8988T (cell line): ENCODE measurements at places on chromosomes 7 and 10.

GRCh38 chr10:110918269-110918642, 724 bp downstream of the BBIP1 start:
- DNase-seq, result peak; percentile 61

DNA sequence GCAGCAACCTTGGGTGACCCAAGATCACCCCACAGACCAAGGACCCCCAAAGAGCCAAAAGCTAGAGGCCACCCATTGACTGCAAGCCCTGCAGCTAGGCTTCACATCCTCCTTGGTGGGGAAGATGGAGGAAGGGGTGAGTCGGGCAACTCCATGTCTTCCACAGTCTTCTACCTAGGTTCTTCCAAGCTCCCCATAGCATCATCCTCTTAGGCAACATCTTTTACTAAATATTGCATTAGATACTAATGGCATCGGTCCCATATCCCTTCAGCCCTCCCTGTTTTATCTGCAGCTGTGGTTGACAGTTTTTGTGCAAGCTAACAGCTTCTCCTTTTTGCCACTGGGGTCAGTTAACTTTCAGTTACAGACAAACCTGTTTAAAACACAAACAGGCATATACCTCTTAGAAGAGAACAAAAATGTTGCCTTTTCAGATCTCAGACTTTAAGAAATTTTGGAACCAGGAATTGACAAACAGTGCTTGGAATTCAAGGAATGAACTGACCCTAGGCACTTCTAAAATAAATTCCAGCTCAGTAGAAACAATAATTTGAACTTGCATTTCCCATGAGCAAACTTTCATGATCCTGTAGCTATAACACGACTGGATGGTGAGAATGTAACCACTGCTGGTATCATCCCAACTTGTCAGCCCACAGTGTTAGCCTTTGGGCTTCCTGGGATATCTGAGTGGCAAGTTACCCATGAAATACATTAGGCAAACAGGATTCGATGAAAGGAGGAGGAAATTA, 33.9 kb upstream of the MSMB start:
- no peak for DNase-seq

DNA sequence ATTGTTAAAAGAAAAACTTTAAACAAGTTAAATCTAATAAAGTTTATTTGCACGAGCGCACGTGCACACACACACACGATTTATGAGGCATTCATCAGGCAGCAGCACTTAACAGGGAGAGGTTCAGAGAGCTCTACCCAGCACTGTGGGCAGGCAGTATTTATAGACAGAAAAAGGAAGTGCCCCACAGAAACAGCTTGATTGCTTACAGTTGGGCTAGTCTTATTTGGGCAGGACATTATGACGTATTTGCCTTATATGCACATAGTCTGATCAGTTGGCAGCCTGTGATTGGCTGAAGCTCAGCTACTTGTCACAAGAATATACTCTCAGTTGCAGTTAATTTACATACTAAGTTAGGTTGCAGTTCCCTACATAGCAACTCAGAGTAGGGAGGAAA, 1.2 kb upstream of the SDHAF3 start:
- no peak for DNase-seq

GRCh38 chr10:62895063-62895462, 78.9 kb upstream of the EGR2 start:
- no peak for DNase-seq

- DNase-seq, result no peak
Measured at GRCh38 chr10:44576702-44577191, 191.8 kb upstream of the CXCL12 start.

GRCh38 chr7:123627851-123628250, 26.2 kb downstream of the ASB15 start:
- DNase-seq, result no peak

DNA sequence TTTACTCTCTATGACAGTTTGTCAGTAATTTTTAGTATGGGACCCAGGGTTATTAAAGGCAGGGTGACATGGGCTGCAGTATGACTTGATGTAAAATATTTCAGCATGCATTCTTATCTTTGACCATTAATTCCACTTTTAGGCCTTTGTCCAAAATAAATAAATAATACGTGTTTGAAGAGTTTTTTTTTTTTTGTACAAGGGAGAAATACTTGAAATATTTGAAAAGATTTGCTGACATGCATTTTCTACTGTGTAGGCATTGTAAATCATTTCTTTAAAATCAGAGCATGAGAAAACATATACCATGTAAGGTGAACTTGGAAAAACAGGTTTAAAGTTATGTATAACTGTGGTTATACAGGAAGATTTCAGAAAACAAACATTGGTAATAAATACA, 23.5 kb downstream of the NRG3 start:
- no peak for DNase-seq

- no peak for DNase-seq
Measured at GRCh38 chr7:85111761-85112160, 75.1 kb downstream of the SEMA3D start.

GRCh38 chr10:29851241-29851640, 208.1 kb downstream of the JCAD start:
- no peak for DNase-seq

DNA sequence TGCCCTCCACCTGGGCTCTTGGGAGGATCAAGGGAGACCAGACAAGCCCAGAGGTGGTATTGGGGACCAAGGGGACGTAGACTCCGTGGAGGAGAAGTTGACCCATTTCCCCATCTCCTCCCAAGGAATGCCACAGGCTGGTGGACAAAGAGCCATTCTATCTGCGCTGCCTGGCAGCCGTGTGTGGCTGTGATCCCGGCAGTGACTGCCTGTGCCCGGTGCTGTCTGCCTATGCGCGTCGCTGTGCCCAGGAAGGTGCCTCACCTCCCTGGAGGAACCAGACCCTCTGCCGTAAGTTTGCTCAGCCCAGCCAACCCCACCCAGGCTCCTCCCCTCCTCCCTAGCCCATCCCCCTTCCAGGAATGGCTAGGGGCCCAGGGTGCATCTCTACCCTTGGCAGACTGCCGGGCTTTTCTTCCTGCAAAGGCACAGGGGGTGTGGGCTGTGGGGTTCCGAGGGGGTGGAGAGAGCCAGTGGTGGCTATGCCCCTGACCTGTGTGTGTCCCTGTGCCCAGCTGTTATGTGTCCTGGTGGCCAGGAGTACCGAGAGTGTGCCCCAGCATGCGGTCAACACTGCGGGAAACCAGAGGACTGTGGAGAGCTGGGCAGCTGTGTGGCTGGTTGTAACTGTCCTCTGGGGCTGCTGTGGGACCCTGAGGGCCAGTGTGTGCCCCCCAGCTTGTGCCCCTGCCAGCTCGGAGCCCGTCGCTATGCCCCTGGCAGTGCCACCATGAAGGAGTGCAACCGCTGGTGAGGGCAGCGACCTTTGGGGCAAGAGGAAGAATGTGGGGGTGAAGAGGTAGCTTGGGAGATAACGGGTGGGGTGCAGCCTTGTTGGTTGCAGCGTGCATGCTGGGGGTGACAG, 10.2 kb upstream of the ZNF467 start:
- DNase-seq, result no peak

GRCh38 chr7:92057375-92057774, 76.9 kb downstream of the CYP51A1 start:
- no peak for DNase-seq

DNA sequence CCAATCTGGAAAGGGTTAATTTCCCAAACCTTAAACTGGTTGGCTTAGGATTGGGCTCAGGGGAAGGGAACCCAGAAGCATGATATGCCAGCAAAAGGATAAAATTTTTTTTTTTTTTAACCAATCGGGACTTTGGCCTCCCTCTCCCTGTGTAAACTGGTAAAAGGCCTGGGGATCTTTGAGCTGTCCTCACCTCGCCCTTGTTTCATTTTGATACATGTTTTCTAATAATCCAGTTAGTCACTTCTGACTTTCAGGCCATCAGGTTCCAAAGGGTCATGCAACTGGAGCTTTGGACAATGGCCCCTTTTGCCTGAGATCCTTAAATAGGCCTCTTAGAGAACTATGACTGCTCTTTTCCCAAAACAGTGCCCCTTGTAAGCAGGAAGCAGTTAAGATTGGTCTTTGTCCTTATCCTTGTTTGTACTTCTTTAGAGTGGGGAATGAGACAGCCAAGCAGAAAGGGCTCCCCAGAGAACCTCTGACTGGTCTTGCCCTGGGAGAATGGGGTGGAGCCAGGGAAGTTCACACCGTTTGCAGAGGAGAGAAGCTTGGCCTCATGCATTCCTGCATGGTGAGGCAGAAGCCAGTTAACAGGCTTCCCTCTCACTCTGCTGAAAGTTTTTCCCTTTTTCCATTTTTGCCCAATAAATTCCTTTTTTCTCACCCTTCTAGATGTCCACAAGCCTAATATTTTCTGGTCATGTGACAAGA, 424.2 kb upstream of the CNTNAP2 start:
- no peak for DNase-seq

- DNase-seq, result no peak
Measured at GRCh38 chr10:97378933-97379921, 21.9 kb downstream of the RRP12 start.

GRCh38 chr7:41130561-41131236, 572.2 kb downstream of the INHBA start:
- DNase-seq, result no peak

DNA sequence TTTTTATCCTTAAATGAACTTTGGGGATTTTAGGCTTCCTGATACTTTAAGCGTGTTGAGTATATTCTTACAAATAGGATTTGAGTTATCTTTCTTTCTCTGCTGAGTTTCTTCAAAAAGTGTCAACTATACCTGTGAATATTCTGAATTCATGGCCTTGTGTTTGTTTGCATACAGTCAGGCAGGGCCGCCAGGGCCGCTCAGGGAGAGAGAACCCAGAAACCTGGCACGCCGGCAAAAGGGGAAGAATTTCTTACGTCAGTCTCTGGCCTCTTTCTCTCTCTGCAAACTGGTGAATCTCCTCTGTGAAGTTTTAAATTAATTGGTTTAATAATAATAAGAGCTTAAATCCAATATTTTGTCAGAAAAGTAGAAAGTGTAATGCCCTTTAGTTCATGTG, 29.3 kb upstream of the BNIP3 start:
- no peak for DNase-seq

GRCh38 chr7:54788664-54789063, 29.7 kb upstream of the SEC61G start:
- DNase-seq, result peak; percentile 49

- peak; percentile 46 for DNase-seq
Measured at GRCh38 chr10:7797582-7797981, 9.6 kb downstream of the ATP5F1C start.
